ENCODE measurements at places on chromosomes 11 and 22.

DNA sequence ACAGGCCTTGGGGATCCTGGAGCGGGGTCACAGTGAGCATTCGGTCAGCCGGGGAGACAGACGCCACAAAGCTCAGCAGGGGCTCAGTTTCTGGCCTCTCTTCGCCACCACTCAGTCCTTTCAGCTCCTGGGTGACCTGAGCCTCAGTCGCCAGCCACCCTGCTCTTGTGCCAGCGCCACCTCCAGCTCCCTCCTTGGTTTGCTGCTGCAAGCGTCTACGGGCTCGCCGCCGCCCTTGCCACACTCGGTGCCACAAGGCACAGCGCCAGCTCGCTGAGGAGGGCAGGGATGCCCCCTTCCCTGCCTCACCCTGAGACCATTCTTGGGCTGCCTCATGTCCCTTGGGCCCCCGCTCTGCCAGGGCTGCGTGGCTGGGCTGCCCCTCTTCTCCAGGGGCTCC lies 1.5 kb upstream of the EEF1G start:
- no peak for DNase-seq

- DNase-seq: no peak
Observed at GRCh38 chr22:41775976-41776375, 24.5 kb upstream of the CCDC134 start.

DNA sequence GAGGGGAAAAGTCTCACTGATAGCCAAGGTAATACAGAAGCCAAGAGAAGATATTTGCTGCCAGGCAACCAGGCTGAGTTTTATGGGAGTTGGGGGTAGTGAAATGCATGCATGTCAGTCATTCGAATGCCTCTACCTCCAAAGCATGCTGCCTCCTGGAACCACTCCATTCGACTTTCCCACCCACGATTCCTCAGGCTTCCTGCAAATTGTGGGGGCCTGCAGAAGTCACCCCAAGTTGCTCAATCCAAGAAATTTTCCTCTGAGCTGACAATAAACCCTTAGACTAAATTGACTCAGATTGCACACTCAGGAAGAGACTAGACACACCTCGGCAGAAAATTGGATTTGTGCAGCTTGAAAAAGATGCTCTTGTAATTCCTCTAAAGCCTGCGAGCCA lies 73.6 kb upstream of the GRK3 start:
- DNase-seq: no peak

GRCh38 chr22:22110548-22111266 lies 128.1 kb upstream of the TOP3B start:
- no peak for DNase-seq

- no peak for DNase-seq
Observed at GRCh38 chr11:57482782-57483561, 22.6 kb downstream of the RTN4RL2 start.

GRCh38 chr11:3132831-3133260 lies 32.3 kb downstream of the OSBPL5 start:
- DNase-seq: no peak

DNA sequence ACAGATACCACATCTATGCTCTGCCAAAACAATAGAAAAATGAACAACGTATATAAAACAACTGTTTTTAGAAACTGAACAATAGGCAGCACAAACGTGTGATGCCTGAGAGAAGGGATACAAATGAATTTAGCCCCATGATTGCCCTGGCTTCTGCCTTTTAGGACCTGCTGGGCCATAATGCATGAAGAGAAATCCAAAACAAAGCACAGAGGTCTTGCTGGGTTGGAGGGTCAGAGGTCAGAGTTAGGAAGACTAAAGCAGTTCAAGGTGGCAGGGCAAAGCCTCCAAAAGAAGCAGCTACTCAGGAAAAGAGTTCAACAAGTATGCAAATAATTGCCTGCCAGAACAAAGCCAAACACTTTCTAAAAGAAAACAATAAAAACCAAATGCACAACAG lies 138.5 kb downstream of the TTC28 start:
- DNase-seq: no peak

DNA sequence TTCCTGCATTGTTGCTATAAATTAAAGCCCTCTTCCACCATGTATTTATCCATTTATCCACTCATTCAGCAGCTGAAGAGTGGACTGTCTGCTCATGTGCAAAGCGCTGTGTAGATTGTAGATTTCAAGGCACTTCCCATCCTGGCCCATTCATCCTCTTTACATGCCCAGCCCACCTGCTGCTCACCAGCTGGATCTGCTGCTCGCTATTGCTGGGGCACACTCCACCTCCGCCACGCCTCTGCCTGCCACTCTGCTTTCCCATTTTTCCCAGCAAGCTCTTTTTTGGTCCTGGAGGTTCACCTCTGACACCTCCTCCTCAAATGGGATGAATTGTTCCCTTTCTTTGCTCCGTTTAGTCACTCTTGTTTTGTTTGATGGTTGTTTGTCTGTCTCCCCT lies 48.3 kb downstream of the CEP164 start:
- DNase-seq: no peak

DNA sequence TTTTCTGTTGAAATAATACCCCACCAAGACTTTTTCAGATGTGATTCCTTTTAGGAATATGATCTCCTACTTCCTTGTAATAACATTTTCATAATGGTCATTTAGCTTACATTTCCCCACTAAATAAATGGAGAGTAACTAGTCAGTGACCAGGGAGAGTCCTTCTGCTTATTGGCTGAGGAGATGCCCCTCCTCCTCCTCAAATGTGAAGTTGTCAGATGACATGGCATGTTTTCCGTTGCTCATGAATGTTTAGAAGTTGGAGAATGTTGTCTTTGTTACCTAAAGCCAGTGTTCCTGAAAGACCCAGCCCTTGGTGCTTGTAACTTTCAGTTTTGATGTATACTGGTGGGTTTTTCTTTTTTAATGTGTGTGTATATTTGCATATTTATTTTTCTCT lies 38.2 kb downstream of the CSRP3 start:
- no peak for DNase-seq

GRCh38 chr11:123306531-123306930 lies 111.5 kb upstream of the CLMP start:
- DNase-seq: no peak

- peak; percentile 62 for DNase-seq
Observed at GRCh38 chr22:46149512-46150033, 753 bp upstream of the PPARA start.

GRCh38 chr11:112374486-112375140 lies 114.0 kb upstream of the PLET1 start:
- no peak for DNase-seq

GRCh38 chr11:2704896-2705606 lies 5.3 kb upstream of the KCNQ1OT1 start:
- no peak for DNase-seq

GRCh38 chr11:126080161-126080941 lies 17.7 kb upstream of the CDON start:
- DNase-seq: no peak

GRCh38 chr11:73395297-73396208 lies 19.4 kb downstream of the RELT start:
- no peak for DNase-seq

DNA sequence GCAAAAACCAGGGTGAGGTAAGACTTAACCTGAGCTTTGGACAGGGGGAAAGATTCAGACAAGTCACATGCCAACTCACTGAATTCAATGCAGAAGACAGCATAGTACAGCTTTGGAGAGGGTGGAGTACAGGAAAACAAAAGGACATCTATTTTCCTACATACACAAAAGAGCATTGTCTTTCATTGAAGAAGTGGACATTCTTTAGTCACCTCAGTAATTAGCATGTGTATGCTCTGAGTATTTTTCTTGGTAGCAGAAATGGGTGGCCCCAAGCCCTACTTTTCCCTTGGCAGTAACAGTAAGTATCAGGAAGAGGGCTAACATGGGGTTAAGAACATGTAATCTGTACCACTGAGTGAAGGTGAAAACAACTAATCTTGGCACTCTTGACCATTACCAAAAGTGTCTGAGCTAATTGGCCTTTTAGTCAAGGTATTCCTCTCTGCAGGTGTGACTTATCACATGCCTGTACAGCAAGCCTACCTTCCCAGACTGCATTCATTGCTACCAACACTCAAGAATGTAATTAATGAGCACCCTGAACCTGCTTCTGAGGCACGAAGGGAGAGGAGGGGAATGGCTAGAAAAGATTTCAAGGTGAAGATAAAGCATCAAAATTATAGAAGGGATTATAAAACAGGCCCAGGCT lies 33.9 kb downstream of the SYTL2 start:
- DNase-seq: no peak

GRCh38 chr11:11148104-11148509 lies 204.9 kb downstream of the CSNK2A3 start:
- peak; percentile 83 for DNase-seq

- DNase-seq: peak; percentile 98
Observed at GRCh38 chr22:38201711-38202436, at the start of gene MAFF. TSS of gene MAFF (plus strand) at chr22:38201994. CDS start at chr22:38213854, 11,860 bp downstream.

- no peak for DNase-seq
Observed at GRCh38 chr22:20779014-20779817, 5.3 kb downstream of the SERPIND1 start.

DNA sequence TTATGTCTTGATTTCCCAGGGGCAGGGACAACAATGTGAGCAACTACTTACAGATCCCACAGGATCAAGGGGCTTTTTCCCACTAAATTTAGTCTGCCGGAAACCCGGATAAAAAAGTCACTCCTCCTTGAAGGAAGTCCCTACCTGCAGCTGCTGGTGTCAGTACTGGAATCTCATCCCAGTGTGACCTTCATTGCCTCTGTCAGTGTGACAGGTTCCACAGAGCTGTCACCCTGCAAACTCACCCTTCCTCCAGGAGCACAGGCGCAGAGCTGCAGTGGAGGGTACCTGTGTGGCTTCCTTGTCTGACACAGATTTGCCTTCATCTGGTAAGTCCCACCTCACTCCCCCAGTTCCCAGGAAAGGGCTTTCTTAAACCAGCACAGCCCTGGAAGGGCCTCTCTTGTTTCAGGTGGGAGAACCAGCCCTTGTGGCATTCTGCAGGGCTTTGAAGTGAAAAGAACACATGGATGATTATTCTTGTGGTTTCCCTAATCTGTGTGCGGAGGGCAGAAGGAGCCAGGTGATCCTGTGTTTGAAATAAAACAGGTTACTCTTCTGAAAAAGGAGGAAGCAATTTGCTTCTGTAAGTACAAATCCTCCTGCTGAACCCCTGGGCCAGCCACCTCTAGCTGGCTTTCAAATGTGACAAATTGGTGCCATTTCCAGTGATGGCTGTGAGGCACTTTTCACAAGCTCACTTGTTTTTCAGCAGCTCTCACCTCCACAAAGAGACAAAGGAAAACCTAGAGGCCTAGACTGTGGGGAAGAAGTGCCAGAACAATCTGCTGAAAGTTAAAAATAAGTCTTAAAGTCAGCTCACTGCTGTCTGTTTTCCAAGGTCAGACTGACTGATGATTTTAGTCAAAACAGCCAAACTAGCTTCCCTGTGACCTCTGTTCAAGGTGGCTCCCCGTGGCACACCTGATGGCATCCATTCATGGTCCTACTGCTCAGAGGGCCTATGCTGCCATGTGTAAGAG lies 9.2 kb upstream of the PRSS23 start:
- no peak for DNase-seq

- no peak for DNase-seq
Observed at GRCh38 chr11:121958323-121958970, 157.6 kb downstream of the BLID start.

DNA sequence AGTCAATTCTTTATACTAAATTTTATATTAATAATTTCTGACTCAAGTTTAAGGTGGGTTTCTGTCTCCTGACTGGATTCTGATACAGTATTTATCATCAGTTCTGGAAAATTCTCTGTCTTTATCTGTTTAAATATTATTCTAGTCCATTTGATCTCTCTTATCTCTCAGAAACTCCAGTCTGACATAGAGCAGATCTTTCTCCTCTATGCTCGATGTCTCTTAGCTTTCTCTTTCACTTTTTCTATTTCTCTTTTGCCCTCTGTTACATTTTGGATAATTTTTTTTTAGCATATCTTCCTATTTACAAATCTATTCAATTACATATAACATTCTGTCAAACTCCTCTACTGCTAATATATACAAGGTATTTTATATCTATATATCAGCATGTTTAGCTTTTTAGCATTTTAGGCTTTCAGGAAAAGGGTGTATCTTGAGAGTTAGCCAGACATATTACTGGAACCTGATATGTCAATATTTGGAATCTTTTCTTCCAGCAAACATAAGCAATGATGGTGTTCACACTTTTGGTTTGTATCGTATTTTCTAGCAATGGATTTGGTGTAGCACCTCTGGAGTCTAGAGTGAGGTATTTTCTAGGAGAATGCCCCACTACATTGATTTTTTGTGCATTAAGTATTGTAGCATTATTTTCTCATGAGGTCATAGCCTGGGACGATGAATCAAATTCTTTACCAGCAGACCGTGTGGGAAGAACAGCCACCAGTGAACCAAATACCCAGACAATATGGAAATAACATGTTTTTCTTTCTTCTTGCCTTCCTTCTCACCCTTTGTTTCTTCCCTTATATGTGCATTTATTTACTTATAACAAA lies 4.1 kb upstream of the NNMT start:
- DNase-seq: no peak

DNA sequence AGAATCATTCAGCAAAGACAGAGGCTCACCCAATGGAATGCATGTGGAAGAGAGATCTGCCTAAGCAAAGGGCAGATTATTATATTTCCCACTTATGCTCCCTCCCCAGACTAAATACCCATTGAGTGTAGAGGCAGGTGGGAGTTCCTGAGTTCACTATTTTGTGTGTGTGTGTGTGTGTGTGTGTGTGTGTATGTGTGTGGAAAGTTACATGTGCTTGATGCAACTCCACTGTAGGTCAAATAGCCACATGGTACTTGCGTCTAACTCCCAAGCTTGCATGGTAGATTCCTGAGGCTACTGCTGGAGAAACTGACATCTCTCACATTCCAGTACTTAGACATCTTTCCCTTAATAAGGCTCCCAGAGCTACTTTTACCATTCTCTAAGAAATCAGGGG lies 3.4 kb upstream of the COPB1 start:
- no peak for DNase-seq

DNA sequence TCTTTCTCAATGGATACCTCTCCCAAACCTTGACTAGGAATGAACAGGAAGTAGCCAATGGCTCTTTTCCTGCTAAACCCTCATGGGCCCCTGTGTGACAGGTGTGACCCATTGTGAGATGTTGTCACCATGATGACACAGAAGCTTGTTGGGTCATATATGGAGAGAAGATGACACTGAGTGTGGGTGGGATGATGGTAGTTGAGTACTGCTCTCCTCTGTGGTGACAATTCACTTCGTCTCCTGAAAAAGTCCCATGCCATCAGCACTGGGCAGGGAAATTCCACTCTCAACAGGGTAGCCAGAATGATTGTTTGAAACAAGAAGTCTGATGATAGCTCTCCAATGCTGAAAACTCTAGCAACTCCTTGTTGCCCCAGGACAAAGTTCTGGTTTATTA lies 94.0 kb upstream of the SEZ6L start:
- no peak for DNase-seq
